ENCODE measurements at places on chromosomes 12 and 14. TPM values are rescaled to one million over a fixed set of nuclear protein-coding genes. Genes with fewer than 3 reads are reported as not detected.

ATG2B gene
- total RNA-seq: 12.0 TPM

TAS2R13 gene
- under 0.01 TPM for total RNA-seq

SLCO1A2 gene
- total RNA-seq: not detected

KRT79 gene
- total RNA-seq: 0.07 TPM

AMDHD1 gene
- total RNA-seq: not detected

C12orf54 gene
- 3.5 TPM for total RNA-seq

MGP gene
- not detected for total RNA-seq

MYL6B gene
- 18.1 TPM for total RNA-seq

GLIPR1L1 gene
- total RNA-seq: not detected

All from nasal cavity respiratory epithelium epithelial cell of viscerocranial mucosa (primary cell).